GM23248 (cell line): ENCODE measurements at places on chromosomes 16 and 17. TPM values are rescaled to one million over a fixed set of nuclear protein-coding genes. Genes with fewer than 3 reads are reported as not detected.
A peak's percentile ranks its signal among the peaks of the same experiment; 100 is the strongest.

Gene ODAD4
- total RNA-seq, result 0.25 and 0.54 TPM in 2 replicates

Gene CMTM4
- 19.5 and 21.1 TPM in 2 replicates for total RNA-seq

Gene C16orf74
- 3.8 and 13.2 TPM in 2 replicates for total RNA-seq

Gene TSNAXIP1
- total RNA-seq, result 0.65 and 2.4 TPM in 2 replicates

Gene SLC2A4
- total RNA-seq, result not detected in 2 replicates

Gene FAM222B
- total RNA-seq, result 7.6 and 12.9 TPM in 2 replicates

Gene SULT1A2
- not detected in 2 replicates for total RNA-seq

Gene ZG16B
- total RNA-seq, result not detected in 2 replicates

Gene SLC39A11
- total RNA-seq, result 11.7 and 15.2 TPM in 2 replicates

Gene SALL1
- 1.8 and 2.6 TPM in 2 replicates for total RNA-seq

DNA sequence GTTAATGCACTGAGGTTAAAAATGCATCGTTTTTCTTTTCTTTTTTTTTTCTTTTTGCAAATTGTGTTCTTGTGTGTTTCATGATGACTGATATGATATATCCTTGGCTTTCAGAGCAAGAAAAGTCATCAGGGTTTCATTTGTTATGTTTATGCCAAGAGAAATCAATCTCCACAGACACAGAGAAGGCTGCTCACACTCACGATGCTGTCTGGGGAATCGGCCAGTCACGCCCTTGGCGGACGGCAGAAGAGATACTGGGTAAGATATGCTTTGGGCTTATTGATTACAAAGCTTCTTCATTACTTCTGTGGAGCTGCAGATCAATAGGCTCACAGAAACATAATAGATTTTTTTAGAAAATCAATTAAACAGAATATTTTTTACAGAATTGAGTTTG is 42.2 kb upstream of the TNRC6C start:
- H3K36me3 ChIP-seq, result no peaks in the 10 kb centered on the region
- DNase-seq, result no peak
- H3K4me1 ChIP-seq, result no peaks in the 10 kb centered on the region
- H3K4me3 ChIP-seq, result no peak overlapping the region

GRCh38 chr16:81996664-81997509 is 14.4 kb downstream of the SDR42E1 start:
- no peaks in the 10 kb centered on the region for H3K36me3 ChIP-seq
- H3K27ac ChIP-seq, result peak overlapping the region; percentile 57
- 0 out of 2 replicates have a peak overlapping the region, but pooled peaks have one; percentile 19 for H3K4me3 ChIP-seq
- DNase-seq, result peak; percentile 90
- no peaks in the 10 kb centered on the region for H3K27me3 ChIP-seq

GRCh38 chr17:4301066-4301465 is 37.3 kb upstream of the ANKFY1 start:
- no peaks in the 10 kb centered on the region; the same call in 1 of the 2 replicates for H3K36me3 ChIP-seq
- H3K4me1 ChIP-seq, result peaks cover 16% of the 10 kb centered on the region
- no peaks in the 10 kb centered on the region for H3K27me3 ChIP-seq
- no peak for DNase-seq
- H3K27ac ChIP-seq, result no peak overlapping the region

DNA sequence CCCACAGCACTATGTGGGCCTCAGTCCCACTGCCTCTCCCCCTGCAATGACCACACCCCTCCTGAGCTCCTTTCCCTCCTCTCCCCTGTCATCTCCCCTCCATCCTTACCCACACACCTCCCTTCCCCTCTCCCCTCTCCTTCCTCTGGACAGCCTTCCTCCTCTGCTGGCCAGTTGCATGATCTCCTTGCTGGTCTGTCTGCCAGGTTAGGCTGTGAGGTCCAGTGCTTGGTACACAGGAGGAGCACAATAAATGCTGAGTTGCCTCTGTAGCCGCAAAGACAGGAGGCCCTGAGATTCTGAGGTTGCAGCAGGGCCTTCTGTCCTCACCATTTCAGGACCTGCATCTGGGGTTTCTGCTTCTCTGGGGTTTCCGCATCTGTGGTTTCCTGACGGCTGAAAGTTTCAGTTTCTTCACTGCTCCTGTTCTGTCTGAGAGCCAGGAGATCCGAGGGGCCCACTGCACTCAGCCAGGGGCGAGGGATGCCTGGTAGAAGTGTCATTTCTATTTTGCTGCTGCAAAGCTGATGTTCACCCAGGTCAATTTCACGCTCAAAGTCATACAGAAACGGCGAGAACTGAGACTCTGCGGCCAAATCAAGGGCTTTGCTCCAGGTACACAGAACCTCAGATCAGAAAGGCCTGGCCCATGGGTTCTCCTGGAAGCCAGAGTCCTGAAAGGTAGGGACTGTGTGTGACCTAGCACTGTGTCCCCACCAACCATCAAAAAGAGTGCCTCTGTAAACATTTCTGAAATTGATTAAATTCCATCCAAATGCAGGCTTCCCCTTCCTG is 4.6 kb upstream of the SLC12A3 start:
- no peaks in the 10 kb centered on the region for H3K4me1 ChIP-seq
- H3K27ac ChIP-seq, result no peak overlapping the region
- no peaks in the 10 kb centered on the region for H3K36me3 ChIP-seq
- H3K4me3 ChIP-seq, result no peak overlapping the region

- no peak overlapping the region for H3K4me3 ChIP-seq
- no peaks in the 10 kb centered on the region for H3K4me1 ChIP-seq
- H3K27me3 ChIP-seq, result no peaks in the 10 kb centered on the region
These were observed 178.5 kb downstream of the MAF start for GRCh38 chr16:79422064-79422463.

GRCh38 chr17:82383411-82383810 is 11.8 kb downstream of the UTS2R start:
- no peak for DNase-seq
- no peak overlapping the region for H3K4me3 ChIP-seq
- no peak overlapping the region for H3K27ac ChIP-seq

- no peak overlapping the region for H3K4me3 ChIP-seq
- H3K27ac ChIP-seq, result no peak overlapping the region
- no peaks in the 10 kb centered on the region for H3K4me1 ChIP-seq
- H3K36me3 ChIP-seq, result no peaks in the 10 kb centered on the region
- peaks cover 19% of the 10 kb centered on the region; the same call in 1 of the 2 replicates for H3K27me3 ChIP-seq
- no peak for DNase-seq
These were observed 71.1 kb upstream of the DNAH17 start for GRCh38 chr17:78648293-78648692.

DNA sequence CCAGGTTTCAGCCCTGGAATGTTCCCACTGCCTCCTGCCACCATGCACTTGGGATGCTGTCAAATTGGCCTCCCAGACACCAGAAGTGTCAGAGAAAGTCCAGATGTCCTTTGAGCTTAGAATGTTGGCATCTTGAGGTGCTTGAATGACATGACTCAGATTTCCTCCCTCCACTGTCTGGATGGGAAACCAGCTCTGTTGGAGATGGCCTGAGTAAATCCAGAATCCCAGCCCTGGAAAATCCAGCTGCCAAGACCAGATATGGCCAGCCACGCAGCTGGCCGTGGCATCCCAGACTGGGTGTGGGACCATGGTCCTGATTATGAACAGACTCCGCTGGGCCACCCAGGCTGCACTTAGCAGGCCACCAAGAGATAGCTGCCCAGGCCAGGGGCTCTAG is 57.0 kb upstream of the CLEC3A start:
- DNase-seq, result no peak
- no peak overlapping the region for H3K27ac ChIP-seq
- no peaks in the 10 kb centered on the region for H3K27me3 ChIP-seq
- no peak overlapping the region for H3K4me3 ChIP-seq

DNA sequence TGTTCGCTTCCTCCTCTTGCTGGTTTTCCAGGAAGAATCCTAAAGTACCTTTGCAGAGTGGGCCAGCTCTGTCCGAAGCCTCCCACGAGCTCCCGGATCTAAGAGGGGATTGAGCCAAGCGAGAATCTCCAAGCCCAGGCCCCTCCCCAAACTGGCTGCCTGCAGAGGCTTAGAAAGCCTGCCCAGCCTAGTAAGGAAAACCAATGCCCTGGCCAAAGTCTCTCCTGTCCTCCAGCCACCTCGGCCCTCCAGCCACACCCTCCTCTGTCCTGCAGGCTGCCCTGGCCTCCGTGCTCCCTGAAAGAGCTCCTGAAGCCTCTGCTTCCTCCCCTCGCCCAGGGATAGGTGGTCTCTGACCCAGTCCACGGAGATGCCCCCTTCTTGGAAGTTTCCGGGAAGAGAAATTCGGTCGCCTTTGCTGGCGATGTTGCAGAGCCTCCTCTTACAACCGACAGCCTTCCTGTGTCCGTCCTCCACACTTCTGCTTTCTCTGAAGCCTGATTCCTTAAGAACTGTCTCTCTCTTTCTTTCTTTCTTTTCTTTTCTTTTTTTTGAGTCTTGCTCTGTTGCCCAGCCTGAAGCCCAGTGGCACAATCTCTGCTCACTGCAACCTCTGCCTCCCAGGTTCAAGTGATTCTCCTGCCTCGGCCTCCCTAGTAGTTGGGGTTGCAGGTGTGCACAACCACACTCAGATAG is 54.9 kb upstream of the TOB1 start:
- H3K27ac ChIP-seq, result no peak overlapping the region
- DNase-seq, result no peak
- H3K27me3 ChIP-seq, result no peaks in the 10 kb centered on the region
- H3K4me1 ChIP-seq, result peaks cover 17% of the 10 kb centered on the region

DNA sequence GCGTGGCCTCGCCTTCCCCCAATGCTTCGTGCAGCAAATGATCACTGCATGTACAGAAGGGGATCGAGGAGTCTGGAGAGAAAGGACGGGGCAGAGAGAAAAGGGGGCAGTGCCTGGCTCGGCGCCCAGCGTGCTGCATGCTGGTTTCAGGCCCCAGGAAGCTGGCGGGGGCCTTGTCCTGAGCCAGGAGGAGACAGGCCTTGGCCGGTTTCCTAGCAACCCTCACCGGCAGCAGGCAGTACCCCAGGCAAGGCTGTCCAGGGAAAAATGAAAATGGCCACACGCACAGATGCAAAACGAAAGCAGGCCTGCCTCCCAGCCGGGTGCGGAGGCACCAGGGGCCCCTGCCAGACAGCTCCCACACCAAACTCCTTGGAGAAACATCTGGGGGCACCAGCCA is 126.3 kb downstream of the ZFHX3 start:
- H3K27me3 ChIP-seq, result no peaks in the 10 kb centered on the region
- DNase-seq, result peak; percentile 36
- H3K4me3 ChIP-seq, result peak overlapping the region; percentile 39; the same call in 1 of the 2 replicates
- no peaks in the 10 kb centered on the region for H3K36me3 ChIP-seq
- H3K4me1 ChIP-seq, result no peaks in the 10 kb centered on the region

DNA sequence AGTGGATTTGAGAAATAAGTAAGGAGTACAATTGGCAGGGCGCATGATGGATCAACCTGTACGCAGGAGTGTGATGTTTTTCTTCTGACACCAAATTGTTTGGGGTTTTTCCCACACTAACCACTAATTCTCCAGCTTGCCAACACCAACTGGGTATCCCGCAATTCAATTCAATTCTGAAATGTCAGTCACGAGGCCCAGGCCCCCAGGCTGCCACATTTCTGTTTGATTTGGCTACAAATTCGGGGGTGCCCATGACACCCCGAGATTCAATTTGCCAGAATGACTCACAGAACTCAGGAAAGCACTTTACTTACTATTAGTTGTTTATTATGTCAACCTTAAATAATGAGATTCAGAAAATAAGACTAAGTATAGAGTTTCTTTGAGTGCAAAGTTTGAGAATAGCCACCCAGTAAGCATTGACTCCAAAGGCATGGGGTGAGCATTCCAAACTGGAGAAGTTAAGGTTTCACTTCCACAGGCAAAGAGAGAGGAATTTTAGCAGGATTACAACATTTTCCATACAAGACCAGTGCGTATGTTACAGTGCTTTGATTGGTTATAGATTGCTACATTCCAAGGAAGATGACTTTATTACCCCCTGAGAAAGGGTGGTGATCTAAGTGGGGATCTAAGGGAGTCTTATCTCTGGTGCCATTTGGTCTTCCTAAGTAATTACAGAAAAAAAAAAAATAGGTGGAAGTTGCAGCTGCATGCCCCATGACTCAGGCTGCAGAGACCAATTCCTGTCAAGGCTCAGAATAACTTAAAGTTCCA is 11.5 kb downstream of the SLC46A1 start:
- peaks cover 17% of the 10 kb centered on the region for H3K4me1 ChIP-seq
- no peak overlapping the region for H3K27ac ChIP-seq
- no peaks in the 10 kb centered on the region; the same call in 1 of the 2 replicates for H3K36me3 ChIP-seq
- no peaks in the 10 kb centered on the region for H3K27me3 ChIP-seq
- H3K4me3 ChIP-seq, result no peak overlapping the region

GRCh38 chr17:45200701-45201100 is 21.0 kb upstream of the FMNL1 start:
- peaks cover 5% of the 10 kb centered on the region; the same call in 1 of the 2 replicates for H3K4me1 ChIP-seq
- no peak for DNase-seq
- no peak overlapping the region for H3K4me3 ChIP-seq
- H3K27me3 ChIP-seq, result no peaks in the 10 kb centered on the region
- no peak overlapping the region for H3K27ac ChIP-seq

GRCh38 chr17:55266051-55266957 is 1.5 kb downstream of the HLF start:
- H3K4me3 ChIP-seq, result no peak overlapping the region
- H3K36me3 ChIP-seq, result no peaks in the 10 kb centered on the region
- no peak overlapping the region for H3K27ac ChIP-seq
- H3K27me3 ChIP-seq, result peaks cover 63% of the 10 kb centered on the region

DNA sequence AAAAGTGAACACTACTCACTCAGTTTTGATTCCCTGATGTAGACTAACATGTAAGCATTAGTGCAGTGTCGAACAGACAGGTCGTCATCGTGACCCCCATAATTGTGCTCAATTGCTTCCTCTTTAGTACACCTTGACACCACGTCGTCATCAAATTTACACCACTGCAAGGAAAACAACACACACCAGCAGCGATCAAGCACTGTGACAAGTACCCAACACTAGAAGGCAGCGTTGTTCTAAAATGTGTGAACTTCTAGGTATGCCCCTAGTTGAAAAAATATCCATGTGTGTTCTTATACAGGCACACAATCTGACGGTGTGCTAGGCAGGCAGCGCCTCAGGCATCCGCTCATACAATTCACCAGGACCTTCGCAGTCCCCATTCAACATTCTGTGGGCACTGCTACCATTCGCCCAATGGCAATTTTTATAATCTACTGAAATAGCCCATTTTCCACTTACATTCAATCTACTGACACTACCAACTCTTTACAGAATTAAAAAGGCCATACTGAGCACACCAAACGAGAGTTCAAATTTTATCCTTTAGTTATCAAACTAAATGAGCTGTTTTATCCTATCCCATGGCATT is 23.1 kb downstream of the LITAFD start:
- peaks cover 69% of the 10 kb centered on the region for H3K36me3 ChIP-seq
- H3K27ac ChIP-seq, result no peak overlapping the region
- H3K4me1 ChIP-seq, result peaks cover 6% of the 10 kb centered on the region; the same call in 1 of the 2 replicates
- DNase-seq, result peak; percentile 56
- H3K27me3 ChIP-seq, result no peaks in the 10 kb centered on the region

GRCh38 chr17:74430385-74430705 is 1.5 kb upstream of the GPRC5C start:
- 0 out of 2 replicates have a peak, but pooled peaks cover 7% of the 10 kb centered on the region for H3K4me1 ChIP-seq
- H3K4me3 ChIP-seq, result peak overlapping the region; percentile 67
- H3K27me3 ChIP-seq, result 0 out of 2 replicates have a peak, but pooled peaks cover 4% of the 10 kb centered on the region
- H3K36me3 ChIP-seq, result no peaks in the 10 kb centered on the region
- DNase-seq, result no peak

GRCh38 chr16:89805136-89805905 is 11.1 kb downstream of the FANCA start:
- no peak overlapping the region for H3K4me3 ChIP-seq
- no peaks in the 10 kb centered on the region for H3K36me3 ChIP-seq

- H3K27ac ChIP-seq, result no peak overlapping the region
- no peaks in the 10 kb centered on the region for H3K27me3 ChIP-seq
- peak; percentile 55 for DNase-seq
These were observed 387.3 kb upstream of the CDH11 start for GRCh38 chr16:65509172-65509571.

- H3K27me3 ChIP-seq, result no peaks in the 10 kb centered on the region
- peak; percentile 60 for DNase-seq
- H3K27ac ChIP-seq, result peak overlapping the region; percentile 74
- H3K4me3 ChIP-seq, result peak overlapping the region; percentile 61
- H3K36me3 ChIP-seq, result no peaks in the 10 kb centered on the region
These were observed 37.0 kb downstream of the FBXL20 start for GRCh38 chr17:39364236-39365025.

- H3K27me3 ChIP-seq, result no peaks in the 10 kb centered on the region
- no peak for DNase-seq
- H3K27ac ChIP-seq, result no peak overlapping the region
- H3K4me3 ChIP-seq, result no peak overlapping the region
These were observed 20.0 kb downstream of the BRCA1 start for GRCh38 chr17:43105146-43105545.
